ENCODE measurements at places on chromosomes 6 and 20.
A peak's percentile ranks its signal among the peaks of the same experiment; 100 is the strongest.

GRCh38 chr6:26576929-26577719 lies 19.6 kb upstream of the ABT1 start:
- DNase-seq: peak; percentile 88

GRCh38 chr6:90865513-90865912 lies 278.6 kb upstream of the MAP3K7 start:
- no peak for DNase-seq

- DNase-seq: no peak
Observed at GRCh38 chr6:165640806-165641205, 22.2 kb downstream of the PDE10A start.

DNA sequence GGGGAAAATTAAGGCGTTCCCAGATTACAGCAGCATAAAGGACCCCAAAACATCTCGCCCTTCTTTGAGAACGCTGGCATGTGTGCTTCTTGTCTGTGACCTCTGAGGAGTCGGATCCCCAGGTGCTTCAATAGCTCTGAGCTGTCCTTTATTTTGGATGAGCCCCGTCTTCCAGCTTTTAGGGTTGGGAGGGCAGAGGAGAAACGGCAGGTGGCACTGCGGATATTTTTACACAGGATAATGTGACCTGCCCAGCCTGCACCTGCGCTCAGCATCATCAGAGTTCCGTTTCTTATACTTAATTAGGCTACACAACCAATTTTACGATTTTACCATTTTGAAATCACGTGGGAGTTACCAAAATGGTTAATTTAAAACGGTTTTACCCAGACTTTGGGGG lies 147.7 kb upstream of the RPS6KA2 start:
- DNase-seq: no peak

DNA sequence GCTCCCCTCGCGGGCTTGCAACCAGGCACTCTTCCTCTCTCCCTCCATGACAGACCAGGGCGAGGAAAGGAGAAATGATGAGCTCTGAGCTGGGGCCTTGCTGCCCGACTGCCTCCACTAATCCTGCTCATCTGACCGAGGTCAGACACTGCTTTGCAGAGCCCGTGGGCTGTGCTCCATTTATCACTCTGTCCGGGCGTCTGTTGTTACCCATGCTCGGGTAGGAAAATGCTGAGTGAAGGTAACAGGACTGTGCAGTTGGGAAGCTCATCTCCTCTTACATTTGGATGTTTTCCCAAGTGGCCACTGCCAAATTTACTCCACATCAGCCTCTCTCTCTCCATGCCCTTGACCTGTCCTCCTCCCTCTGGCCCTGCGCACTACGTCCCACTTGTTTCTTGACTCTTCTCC lies 14.6 kb downstream of the RPS6KA2 start:
- DNase-seq: no peak

DNA sequence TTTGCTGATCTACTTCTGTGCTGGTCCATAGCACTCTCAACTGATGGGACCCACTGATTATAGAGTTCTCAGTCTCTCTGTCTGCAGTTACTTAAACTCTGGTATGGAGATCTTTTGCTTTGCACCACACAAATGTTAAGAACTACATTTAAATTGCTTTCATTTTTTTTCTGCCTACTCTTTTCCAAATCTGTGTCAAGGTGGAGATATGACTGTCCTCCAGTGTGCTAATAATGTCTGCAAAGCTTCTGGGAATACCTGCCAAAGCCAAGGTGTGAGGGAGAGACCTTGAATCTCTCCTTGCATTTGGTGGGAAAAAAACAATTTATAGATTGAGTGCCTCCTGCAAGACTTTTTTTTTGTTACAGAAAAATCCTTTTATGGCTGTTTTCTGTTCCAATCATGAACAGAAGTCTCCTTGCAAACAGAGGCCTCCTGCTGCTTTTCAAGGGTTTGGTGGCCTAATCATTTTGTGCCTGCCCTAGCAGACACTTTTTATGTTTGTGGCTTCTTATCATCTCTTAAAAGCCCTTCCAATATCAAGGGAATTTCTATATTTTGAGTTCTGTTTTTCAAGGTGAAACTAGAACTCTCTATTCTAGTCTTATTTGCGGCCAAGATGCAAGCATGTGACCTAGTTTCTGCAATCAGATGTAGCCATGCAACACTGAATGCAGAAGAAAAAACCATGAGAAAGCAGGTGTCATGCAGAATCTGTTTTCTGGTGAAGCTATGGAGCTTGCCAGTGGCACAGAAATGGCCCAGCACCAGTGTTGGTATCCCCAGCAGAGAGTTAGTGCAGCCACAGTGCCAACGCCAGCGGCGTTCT lies 23.2 kb upstream of the AKIRIN2 start:
- no peak for DNase-seq

- DNase-seq: no peak
Observed at GRCh38 chr20:30595698-30596097, 661.8 kb upstream of the DEFB115 start.

DNA sequence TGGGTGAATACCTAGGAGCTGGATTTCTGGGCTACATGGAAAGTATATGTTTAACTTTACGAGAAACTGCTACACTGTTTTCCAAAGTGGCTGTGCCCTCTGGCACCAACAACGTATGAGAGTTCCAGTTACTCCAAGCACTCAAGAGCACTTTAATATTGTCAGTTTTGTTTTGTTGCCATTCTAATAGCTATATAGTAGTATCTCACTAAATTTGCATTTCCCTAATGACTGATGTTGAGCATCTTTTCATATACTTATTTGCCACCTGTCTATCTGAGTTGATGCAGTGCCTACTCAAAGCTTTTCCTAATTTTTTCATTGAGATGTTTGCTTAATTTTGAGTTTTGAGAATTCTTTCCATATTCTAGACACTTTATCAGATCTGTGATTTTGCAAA lies 76.7 kb downstream of the IYD start:
- no peak for DNase-seq

DNA sequence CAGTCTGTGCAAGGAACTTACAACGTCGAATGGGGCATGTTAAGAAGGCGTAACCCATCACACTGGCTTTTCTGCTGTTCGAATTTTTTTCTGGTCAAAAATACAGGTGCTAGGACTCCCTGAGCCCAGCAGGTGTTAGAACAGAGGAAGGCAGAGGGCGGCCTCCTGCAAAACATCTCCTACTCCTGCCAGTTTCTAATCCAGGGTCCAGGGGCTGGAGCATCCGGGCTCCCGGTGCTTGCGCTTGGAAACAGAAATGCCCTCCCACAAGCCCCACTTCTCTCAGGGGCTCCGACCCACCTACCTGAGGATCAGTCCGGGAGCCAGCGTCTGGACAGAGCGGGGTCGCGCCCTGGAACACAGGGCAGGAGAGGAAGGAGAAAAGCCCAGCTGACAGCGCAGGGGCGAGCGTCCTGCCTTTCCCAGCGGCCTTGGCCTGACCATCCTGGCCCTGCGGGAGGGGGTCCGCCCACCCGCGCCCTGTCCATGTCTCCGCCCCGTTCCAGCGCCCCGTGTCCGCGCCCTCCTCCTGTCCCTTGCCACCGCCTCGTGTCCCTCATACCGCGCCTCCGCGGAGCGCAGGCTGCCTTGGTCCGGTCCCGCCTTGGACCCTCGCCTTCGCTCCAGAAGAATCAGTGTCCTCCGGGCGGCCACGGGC lies 14.8 kb upstream of the LPA start:
- no peak for DNase-seq

DNA sequence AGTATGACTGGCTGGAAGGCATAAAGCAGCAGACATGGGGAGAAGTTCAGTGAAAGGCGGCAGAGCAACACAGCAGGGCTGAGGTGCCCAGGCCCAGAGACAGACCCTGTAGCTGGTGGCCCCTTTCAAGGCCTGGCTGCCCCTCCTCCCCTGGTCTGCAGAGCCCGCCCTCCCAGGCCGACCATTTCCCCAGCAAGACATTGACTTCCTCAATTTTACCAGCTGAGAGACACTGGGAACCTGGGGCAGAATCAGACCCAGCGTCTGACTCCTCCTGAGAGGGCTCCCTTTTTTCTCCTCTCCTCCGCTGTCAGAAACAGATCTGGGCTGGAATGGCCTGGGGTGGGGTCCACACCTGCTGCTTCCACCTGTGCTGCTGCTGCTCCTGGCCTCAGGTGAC lies at the start of gene TREML4:
TSS of gene TREML4 (plus strand) at position 254 of the 400 bp plus-strand sequence. CDS start at position 333, 79 bp downstream.
- no peak for DNase-seq

- DNase-seq: no peak
Observed at GRCh38 chr6:160500639-160501038, 152.5 kb downstream of the SLC22A3 start.

DNA sequence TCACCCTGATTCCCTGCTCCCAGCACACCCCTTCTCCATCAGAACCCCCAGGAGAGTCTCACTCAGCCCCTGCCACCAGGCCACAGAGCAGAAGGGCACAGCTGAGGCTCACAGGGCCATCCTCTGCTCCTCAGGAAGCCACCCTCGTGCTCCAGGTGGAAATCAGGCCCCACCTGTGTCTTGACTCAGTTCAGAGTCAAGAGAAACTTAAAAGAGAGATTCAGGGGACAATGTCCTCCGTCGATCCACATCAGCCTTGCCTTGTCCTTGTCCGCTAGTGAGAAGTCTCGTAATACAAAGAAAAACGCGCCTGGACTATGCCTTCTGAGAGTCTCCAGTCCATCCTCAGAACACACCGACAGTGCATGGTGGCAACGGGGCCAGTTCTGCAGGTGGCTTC lies 114.6 kb downstream of the SYNDIG1 start:
- DNase-seq: no peak

GRCh38 chr6:137307163-137307854 lies 88.1 kb upstream of the IFNGR1 start:
- no peak for DNase-seq

DNA sequence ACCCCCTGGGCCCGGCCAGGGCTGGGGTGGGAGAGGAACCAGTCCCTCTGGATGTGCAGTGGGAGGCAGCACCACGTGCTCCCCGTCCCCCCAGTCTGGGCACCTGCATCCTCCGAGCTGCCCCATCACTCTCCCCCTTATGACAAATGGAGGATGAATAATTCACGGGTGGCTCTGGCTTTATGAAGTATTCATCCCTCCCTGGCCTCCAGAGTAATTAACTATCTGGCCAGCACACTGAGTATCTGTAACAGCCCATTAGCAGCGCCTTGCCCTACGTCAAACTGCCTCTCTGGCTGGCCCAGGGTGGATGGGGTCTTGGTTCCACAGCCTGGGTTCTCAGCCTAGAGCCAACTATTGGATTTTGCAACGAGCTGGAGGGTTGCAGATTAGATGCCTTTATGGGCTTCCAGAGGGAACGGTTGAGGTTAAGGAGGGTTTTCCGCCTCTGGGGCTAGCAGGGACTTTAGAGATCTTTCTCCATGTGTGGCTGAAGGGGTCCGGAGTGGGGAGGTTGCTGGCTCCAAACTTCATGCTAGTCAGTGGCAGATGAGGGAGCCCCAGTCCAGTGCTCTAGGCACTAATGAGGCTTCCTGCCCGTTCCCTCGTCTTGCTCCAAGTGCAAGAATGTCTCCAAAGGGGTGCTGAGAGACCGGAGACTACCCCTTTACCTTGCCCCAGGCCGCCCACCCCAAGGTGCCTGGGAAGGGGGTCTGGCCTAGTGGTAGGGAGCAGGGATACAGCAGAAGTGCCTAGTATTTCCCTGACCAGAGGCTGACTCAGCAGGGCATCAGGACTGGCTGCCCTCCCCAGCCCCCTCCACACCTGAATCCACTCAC lies 53.5 kb upstream of the MLN start:
- no peak for DNase-seq

- DNase-seq: no peak
Observed at GRCh38 chr20:7692478-7692877, 247.8 kb downstream of the HAO1 start.

DNA sequence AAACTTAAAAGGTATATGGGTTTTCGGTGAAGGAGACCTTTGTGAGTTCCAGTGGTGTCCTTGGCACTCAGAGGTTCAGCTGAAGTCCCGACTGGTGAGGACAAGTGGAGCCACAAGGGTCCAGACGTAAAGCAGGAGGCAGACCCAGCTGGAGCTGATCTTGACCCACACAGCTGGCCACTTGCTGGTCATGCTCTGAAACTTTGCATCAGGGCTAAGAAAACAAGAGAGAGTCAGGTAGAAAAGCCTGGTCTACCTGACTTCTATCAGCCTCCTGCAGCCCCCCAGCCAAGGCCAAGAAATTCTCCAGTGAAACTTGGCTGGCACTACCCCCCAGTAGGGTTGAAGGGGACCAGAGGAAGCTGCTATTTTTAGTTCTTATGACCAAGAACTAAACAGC lies 21.6 kb downstream of the SERINC3 start:
- no peak for DNase-seq

DNA sequence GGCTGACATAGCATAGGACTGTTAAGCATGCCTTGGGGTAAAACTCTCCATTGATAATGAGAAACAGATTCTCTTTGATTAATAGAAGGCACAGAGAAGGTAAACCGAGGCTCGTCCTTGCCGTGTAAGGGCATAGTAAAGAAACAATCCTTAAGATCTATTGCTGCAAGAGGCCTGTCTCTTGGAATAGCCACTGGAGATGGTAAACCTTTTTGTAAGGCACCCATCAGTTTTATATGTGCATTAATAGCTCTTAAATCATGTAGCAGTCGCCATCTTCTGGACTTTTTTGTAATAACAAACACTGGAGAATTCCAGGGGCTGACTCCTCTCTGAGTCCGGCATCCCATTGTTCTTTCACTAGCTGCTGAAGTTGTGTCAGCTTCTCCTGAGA lies 8.4 kb upstream of the ABHD12 start:
- DNase-seq: peak; percentile 79

GRCh38 chr20:56592211-56592610 lies 36.9 kb upstream of the TFAP2C start:
- no peak for DNase-seq

GRCh38 chr6:113967777-113968176 lies 3.2 kb downstream of the HDAC2 start:
- DNase-seq: no peak

GRCh38 chr20:6142348-6142993 lies 19.6 kb upstream of the FERMT1 start:
- DNase-seq: peak; percentile 72

DNA sequence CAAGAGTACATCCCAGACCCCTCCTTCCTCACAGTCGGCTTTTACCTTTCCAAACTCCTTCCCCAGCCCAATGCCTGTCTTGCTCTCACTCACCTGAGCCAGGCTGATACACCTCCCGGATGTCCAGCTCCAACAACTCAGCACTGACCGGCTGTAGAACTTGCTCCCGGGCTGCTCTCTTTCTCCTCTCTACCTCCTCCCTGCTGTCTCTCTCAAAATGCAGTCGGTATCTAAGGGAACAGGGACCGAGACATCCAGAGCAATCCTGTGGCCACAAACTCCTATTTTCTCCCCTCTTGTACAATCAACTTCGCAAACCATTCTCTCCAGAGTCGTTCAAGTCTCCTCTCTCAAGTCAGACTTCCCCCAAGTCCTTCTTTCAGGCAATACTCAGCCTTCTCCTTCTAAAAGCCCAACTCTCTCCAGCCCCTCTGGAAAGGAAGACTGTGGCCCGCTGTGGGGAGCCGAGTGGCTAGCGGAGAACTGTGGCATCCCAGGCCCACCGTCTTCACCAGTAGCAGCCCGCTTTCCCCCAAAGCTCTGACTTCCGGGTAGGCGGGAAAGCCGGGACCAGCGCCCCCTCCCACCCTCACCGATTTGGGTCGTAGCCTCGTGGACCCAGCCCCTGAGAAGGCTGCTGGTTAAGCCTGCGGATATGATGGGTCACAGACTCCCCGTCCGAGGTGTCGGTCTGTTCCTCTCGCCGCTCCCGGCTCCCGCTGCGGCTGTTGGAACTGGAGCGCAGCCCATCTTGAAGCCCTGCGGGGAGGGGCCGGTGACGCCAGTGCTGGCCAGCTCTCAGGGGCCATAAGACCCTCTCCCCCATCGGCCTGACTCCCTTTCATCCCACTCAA lies 1.1 kb downstream of the GNL1 start:
- DNase-seq: no peak

GRCh38 chr6:159933077-159933476 lies 35.8 kb upstream of the IGF2R start:
- no peak for DNase-seq

GRCh38 chr6:27562027-27562410 lies 89.1 kb upstream of the ZNF184 start:
- DNase-seq: no peak
